Activated CD8-positive, alpha-beta memory T cell treated with anti-CD3 and anti-CD28 coated beads for 4 hours (primary cell): ENCODE measurements at places on chromosomes 4 and X.

- DNase-seq, result no peak
Measured at GRCh38 chrX:23012162-23012561, 12.4 kb downstream of the DDX53 start.

- no peak for DNase-seq
Measured at GRCh38 chrX:133933316-133933715, 52.1 kb downstream of the GPC3 start.

DNA sequence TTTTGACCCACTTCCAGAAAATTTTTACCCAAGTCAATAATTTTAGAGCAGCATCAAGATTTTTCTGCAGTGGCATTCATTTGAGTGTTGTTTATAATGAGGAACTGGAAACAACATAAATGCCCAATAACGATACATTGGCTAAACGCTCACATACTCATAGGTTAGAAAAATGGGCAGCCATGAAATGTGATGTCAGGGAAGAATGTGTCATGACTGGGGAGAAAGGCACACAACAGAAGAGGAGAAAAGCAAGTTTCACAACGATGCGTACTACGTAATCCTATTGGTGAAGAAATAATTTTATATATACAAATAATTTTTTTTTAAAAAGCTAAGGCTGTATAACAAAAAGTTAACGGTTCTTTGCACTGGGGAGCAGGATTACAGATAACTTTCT is 33.6 kb upstream of the MAP3K15 start:
- DNase-seq, result no peak

DNA sequence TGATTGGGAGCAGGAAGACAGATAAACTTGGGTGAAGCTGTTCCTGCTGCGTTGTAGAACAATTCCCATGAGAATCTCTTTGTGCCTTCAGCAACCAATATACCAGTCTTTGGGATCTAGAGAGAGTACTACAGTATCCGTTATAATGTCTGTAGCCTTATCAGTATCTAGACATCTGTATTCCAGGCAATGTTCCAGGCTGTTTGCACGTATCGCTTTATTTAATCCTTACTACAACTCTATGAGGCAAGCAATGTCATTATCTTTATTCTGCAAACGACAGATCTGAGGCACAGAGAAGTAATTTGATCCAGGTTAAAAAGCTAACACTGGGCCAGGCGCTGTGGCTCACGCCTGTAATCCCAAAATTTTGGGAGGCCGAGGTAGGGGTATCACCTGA is 251.6 kb downstream of the ARHGAP24 start:
- no peak for DNase-seq

DNA sequence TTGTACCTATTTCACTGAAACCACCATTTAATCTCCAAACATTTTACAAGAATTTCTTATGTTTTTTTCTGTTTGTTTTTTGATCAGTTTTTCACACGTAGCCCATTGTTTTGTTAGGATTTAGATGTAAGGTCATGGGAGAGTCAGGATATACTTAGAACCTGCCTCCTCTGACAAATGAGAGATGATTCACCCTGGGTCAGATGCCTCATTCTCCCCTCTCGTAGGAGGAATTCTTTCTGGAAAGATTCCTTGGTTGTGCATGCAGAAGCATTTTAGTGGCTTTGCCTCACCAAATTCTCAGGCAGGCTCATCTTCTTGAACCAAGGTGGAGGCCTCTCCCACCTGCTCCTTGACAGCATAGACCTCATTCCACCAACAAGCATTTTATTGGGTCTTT is 599.3 kb downstream of the SPRY1 start:
- DNase-seq, result no peak

GRCh38 chr4:128782875-128783614 is 26.5 kb upstream of the JADE1 start:
- DNase-seq, result no peak

- DNase-seq, result no peak
Measured at GRCh38 chr4:158130204-158130603, 42.6 kb downstream of the GASK1B start.

DNA sequence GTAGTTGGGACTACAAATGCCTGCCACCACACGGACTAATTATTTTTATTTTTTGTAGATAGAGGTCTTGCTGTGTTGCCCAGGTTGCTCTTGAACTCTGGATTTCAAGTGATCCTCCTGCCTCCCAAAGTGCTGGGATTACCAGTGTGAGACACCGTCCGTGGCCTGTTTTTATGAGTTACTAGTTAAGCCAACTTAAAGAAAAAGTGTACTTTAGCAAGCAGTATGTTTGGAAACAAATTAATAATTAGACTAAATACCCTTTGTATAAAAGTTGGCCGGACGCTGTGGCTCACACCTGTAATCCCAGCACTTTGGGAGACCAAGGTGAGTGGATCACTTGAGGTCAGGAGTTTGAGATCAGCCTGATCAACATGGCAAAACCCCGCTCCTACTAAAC is 14.2 kb upstream of the PTPN13 start:
- no peak for DNase-seq
